Natural killer cell (primary cell): ENCODE measurements at places on chromosomes 5 and 9. TPM values are rescaled to one million over a fixed set of nuclear protein-coding genes. Genes with fewer than 3 reads are reported as not detected.

Gene SCGB3A2
- total RNA-seq: not detected

Gene AGXT2
- not detected for total RNA-seq

Gene SLC25A2
- not detected for total RNA-seq

Gene SLC24A2
- not detected for total RNA-seq

Gene SERF1A
- total RNA-seq: 18.2 TPM

Gene ADRA1B
- not detected for total RNA-seq

Gene PRDM9
- not detected for total RNA-seq

Gene GADD45G
- total RNA-seq: 3.2 TPM

Gene EQTN
- not detected for total RNA-seq

Gene DNAJB5
- total RNA-seq: 1.9 TPM

Gene LCN1
- not detected for total RNA-seq
